ENCODE measurements at places on chromosomes 2 and 18.

DNA sequence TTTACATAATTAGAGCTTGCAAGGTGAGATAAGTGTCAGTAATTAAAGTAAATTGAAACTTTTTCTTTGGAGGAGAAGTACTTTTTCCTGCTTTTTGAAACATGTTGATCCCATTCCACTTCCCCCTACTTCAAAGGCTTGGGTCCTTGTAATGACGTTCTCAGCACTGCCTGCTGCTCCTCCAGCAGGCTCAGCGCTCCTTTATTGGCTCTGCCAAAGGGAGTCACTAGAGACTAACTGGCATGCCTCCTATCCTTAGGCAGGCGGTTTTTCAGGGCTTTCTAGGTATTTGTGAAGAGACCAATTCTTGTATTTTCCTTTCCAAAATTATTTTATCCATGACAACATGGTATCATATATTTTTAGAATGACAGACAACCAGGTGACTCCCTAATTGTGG lies 43.9 kb upstream of the ACADL start:
- peak; percentile 6 for DNase-seq

GRCh38 chr2:183948861-183949260 lies 649.5 kb upstream of the ZNF804A start:
- no peak for DNase-seq

DNA sequence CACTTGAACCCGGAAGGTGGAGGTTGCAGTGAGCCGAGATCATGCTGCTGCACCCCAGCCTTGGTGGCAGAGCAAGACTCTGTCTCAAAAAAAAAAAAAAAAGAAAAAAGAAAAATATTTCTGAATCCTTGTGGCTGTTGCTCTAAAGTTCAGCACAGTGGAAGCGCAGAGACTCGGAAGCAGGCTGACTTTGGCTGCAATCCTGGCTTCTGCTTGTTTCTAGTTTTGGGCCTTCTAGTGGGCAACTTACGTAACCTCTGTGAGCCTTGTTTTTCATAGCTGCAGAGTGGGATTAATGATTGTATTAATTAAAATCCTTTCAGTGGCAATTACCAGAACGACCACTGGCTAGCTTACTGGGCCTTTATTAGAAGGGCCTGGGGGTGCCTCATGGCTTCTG lies 28.4 kb downstream of the GNLY start:
- DNase-seq = no peak

DNA sequence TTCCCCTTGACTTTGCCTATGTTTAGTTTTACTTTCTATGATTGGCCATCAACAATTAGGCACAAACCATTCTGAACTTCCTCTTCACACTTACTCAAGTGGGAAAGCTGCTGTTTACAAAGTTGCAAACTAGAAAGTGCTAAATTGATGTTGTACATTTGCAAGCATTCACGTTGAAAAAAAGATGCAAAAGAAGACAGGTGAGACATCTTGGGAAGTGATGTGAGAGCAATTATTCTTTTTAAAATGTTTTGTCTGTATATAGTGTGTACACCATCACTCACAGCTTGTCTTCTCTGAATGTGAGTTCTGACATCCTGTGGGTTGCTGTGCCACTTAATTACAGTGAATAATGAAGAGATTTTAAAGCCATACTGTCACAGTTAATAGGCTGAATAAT lies 874.1 kb upstream of the LRATD1 start:
- DNase-seq = no peak

GRCh38 chr18:32772581-32773381 lies at the start of gene KLHL14:
Gene KLHL14 (minus strand): TSS chr18:32773023. CDS start chr18:32770591, 2,432 bp downstream.
- DNase-seq = no peak

GRCh38 chr2:70391988-70392387 lies 90.1 kb upstream of the FAM136A start:
- no peak for DNase-seq

- DNase-seq = no peak
Measured at GRCh38 chr2:180652794-180653193, 327.6 kb upstream of the UBE2E3 start.

DNA sequence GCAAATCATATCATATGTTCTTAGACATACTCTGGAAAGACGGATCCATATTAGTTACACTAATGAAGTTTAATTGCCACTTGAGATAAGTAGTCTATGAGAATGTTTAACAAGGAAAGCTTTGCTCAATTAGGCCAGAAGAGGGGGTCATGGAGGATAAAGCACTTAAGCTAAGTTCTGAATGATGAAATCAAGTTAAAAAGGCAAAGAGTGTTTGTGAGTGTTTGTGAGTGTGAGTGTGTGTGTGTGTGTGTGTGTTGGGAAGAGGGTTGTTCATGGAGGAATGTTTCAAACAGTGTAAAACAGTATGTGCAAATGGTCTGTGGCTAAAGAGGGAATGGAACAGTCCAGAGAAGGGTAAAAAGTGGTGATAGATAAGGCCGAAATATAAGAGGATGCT lies 360.9 kb downstream of the ERBB4 start:
- no peak for DNase-seq

DNA sequence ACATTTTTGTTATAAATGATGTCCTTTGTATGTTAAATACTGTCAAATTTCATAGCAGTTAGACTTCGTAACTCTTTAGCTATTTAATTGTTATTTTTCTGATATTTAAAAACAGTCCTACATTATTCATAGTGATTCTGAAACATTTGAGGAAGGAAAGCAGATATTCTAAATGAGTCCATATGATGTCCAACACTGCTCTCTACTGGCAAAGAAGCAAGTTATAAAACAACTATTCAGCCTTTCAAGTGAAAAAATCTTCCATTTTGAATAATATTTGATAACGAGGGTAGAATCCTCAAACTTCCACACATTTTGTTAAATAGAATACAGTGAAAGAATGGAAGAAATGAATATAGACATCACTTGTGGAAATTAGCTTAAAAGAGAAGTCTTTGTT lies 220.8 kb downstream of the GULP1 start:
- DNase-seq = no peak

GRCh38 chr2:240795454-240795853 lies 24.6 kb downstream of the KIF1A start:
- no peak for DNase-seq

GRCh38 chr2:237920673-237921072 lies 46.1 kb upstream of the UBE2F start:
- no peak for DNase-seq

- peak; percentile 88 for DNase-seq
Measured at GRCh38 chr2:178478439-178479274, at the start of gene FKBP7. Gene FKBP7 (minus strand): TSS chr2:178478600. CDS start chr2:178478499, 101 bp downstream.

- DNase-seq = no peak
Measured at GRCh38 chr2:128682266-128682665, 363.6 kb upstream of the HS6ST1 start.

GRCh38 chr2:159098921-159099411 lies 130.5 kb downstream of the TANC1 start:
- DNase-seq = no peak

GRCh38 chr2:3657881-3658280 lies at the start of gene ALLC:
Gene ALLC (plus strand): TSS chr2:3658200. CDS start chr2:3671158, 12,958 bp downstream.
- no peak for DNase-seq

GRCh38 chr2:109226128-109226527 lies 97.1 kb downstream of the SH3RF3 start:
- DNase-seq = no peak

DNA sequence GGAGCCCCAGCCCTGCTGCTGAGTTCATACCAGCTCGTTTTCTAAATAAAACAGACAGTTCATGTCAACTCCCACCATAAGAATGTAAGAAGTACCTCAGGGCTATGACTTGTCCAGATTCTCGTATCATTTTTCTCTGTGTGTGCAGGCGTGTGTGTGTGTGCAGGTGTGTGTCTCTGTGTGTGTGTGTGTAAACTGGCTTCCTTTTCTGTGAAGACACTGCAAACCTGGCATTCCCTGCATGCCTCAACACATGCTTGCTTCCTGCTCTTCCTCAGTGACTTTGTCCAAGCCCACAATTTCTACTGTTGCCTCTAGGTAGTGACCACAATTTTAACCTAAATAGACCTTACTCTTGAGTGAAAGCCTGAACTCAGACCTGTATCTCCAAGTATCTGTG lies 879.0 kb downstream of the SLC4A3 start:
- no peak for DNase-seq

DNA sequence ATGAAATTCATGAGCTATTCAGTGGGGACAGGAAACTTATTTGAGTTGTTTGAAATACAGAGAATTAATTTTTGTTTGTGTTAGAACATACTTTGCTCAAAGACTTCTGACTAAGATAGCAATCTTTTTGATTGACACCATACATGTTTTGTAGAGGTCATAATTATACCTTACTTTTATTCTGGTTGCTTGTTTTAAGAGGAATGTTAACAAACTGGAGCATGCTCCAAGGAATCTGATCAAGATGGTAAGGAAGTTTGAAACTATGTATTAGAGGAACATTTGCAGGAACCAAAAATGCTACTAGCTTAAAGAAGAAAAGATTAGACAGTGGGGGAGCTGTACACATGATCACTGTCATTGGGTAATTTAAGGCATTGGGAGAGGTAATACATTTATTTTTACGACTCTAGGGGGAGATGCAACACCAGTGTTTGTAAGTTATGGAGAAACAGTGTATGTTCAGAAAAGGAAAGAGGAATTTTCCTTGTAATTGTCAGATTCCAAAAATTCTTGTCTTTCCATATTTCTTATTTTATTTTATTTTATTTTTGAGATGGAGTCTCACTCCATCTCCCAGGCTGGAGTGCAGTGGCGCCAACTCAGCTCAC lies 8.0 kb downstream of the AGFG1 start:
- no peak for DNase-seq

- no peak for DNase-seq
Measured at GRCh38 chr18:23967321-23968089, 47.0 kb upstream of the TTC39C start.

- DNase-seq = peak; percentile 41
Measured at GRCh38 chr2:105179469-105180372, 61.8 kb upstream of the GPR45 start.

DNA sequence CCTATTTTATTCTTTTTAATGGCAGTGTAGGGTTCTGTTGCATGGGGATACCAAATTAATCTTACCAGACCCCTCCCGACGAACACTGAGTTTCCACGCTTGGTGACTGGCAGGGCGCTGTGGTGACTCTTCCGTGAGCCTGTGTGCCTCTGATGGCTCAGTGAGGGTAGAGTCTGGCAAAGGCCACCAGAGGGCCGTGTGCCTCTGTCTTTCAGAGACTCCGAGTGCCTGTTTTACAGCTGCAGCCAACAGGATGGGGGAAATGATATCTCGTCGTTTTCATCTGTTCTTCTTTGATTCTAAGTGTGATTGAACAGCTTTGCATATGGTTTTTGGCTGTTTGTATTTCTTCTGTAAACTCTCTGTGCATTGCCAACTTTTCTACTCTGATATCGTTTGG lies 99.8 kb downstream of the ZNF236 start:
- DNase-seq = peak; percentile 63

GRCh38 chr2:7026742-7027141 lies 109.5 kb downstream of the RNF144A start:
- DNase-seq = peak; percentile 39

GRCh38 chr18:8625461-8626092 lies 16.3 kb downstream of the RAB12 start:
- DNase-seq = no peak

GRCh38 chr2:212960336-212960735 lies 191.1 kb downstream of the IKZF2 start:
- DNase-seq = no peak
